ENCODE measurements at places on chromosomes 5 and 9.

DNA sequence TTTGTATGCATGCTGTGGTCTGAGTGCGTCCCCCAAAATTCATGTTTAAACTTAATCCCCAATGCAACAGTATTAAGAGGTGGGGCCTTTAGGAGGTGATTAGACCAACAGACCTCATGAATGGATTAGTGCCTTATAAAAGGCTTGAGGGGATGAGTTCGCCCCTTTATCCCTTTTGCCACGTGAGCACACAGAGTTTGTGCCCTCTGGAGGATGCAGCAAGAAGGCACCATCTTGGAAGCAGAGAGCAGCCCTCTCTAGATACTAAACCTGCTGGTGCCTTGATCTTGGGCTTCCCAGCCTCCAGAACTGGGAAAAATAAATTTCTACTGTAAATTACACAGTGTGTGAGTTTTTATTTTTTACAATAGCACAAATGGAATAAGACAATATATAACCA lies 177.1 kb upstream of the SPRY4 start:
- DNase-seq = no peak

- DNase-seq = peak; percentile 64
Measured at GRCh38 chr9:136881691-136882108, 4.6 kb upstream of the TRAF2 start.

DNA sequence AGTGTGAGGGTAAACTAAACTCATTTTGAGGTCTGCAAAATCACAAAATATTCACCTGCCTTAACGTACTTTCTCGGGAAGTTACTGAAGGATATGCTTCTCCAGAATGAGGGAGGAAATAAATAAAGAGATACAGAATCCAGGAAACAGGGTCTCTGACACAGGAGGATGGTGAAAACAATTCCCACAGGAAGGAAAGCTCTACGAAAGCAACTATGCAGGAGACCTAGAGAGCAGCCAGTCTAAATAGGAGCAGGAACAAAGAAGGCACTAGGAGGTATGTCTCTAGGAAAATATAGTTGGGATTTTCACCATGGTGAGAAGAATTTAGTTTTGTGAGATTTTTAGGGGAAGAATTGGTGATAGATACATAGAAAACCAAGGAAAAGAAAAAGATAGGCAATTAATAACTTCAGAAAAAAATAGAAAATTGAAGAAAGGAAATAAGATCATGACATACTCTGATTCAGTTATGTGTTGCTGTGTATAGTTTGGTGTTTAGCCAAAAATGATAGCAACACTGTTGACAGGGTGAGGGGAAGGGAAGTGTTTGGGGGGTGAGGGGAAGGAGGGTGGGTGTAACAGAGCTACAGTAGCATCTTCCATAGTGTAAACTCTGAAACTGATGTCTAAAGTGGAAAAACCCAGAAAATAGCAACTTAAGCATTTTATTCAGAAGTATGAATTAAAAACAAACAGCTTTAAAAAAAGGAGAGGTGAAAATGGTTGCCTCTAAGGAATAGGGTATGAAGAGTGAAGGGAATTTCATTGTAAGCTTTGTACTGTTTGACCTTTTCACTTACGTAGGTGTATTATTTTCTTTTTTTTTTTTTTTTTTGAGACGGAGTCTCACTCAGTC lies 9.8 kb downstream of the GPR21 start:
- no peak for DNase-seq

- no peak for DNase-seq
Measured at GRCh38 chr5:172439785-172440477, 14.4 kb downstream of the SH3PXD2B start.

DNA sequence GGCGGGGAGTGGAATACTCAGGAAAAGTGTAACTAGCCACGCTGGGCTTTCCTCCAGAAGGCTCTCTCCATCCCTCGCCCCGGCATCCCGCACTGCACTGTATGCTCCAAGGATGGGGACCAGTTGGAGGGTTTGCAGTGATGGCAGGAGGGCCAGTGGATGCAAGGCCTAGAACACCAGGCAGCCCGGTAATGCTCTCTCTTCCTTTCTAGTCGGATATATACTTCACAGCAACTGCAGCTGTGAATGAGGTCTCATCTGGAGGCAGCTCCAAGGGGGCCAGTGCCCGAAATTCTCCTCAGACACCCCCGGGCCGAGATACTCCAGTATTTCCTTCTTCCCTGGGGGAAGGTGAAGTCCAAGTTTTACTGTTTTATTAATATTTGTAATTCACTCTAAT lies 10.0 kb upstream of the SLC2A8 start:
- DNase-seq = no peak

GRCh38 chr5:97529354-97529985 lies 346.4 kb upstream of the RIOK2 start:
- no peak for DNase-seq

DNA sequence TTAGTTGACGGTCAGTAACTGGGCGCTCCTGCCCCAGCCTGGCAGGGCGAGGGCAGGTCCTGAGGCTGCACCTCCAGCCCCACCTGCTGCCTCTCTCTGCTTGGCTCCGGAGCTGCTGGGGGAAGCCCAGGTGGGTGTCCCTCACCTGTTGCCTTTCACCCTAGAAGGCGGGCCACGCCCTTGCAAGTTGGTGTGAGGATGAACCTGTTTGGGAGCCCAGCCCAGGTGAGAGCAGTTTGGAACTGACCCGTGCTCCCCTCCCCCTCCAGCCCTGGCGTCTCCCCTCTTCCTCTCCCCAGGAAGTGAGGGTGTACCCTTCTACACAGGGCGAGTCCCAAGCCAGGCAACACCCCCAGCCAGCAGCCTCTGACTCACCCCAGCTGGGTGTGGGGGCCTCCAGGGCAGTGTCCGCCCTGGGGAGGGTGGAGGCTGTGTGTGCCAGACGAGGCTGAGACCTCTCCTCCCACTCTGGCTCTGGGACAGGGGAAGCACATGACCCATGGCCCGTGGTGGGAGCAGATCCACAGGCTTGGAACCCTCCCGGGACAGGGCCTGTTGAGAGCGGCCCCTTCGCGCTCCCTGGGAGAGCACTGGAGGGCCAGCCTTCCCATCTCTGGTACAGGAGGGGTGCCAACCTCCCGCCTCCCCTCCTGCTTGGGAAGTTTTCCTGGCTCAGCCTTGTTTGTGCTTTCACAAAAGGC lies 10.4 kb downstream of the LRRC8A start:
- DNase-seq = no peak

DNA sequence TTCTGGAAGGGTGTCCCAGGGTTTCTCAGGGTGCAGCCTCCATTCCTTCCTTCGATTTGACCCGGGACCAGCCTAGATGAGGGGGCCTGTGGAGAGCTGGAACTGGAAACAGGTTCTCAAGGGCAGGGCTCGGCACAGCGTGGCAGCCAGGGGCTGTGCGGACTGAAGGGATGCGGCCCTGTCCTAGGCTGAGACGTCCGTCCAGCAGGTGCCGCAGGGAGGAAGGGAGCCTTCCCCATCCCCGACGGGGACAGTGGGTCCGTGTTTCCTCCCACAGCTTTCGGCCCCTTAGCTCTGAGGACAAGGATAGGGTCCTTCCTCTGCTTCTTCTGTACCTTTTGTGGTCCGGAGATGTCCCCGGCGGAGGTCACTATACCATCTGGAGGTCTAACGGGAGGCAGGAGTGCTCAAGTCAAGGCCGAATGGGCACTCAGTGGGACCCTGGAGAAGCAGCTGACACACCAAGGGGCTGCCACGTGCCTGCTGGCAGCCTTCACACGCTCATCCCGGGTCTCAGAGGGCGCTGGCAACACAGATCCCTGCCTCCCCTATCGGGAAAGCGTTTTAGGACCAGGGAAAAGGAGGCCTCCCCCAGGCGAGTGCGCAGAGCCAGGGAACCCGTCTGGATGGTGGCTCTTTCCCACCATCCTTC lies 49.9 kb downstream of the USP20 start:
- DNase-seq = no peak

DNA sequence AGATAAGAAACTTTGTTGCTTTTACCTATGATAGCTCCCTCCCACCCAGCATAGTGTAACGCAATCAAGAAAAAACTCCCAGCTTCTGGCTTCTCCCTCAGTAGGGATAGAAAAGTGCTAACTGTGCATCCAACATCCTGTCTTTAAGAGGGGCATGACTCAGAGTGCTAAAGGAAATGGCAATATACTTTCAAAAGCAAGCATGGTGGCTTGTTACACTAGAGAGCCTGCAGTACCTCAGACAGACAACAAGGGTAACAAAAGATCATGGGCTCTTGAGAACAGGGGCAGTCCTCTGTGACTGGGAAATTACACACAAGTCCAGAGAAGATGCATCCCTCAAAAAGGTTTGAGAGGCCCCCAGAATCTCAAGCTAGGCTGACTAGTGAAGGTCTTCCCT lies 37.8 kb downstream of the PRELID2 start:
- no peak for DNase-seq

DNA sequence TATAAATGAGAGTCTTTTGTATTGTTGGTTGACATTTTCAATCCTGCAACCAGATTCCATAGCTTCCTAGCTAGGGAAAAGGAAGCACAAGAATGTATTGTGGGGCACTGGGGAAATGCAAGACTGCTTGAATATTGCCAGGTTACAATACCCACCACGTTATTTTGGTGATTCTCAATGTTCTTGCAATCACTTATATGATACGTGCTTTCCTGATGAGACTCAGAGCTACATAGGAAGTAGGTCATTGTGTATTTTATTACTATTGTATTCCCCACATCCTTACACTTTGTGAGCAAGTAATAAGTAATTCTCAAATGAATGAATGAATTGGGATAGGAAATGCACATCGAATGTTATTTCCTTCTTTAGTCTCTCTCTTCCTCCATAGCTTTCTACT lies 217.1 kb upstream of the CD180 start:
- DNase-seq = no peak

DNA sequence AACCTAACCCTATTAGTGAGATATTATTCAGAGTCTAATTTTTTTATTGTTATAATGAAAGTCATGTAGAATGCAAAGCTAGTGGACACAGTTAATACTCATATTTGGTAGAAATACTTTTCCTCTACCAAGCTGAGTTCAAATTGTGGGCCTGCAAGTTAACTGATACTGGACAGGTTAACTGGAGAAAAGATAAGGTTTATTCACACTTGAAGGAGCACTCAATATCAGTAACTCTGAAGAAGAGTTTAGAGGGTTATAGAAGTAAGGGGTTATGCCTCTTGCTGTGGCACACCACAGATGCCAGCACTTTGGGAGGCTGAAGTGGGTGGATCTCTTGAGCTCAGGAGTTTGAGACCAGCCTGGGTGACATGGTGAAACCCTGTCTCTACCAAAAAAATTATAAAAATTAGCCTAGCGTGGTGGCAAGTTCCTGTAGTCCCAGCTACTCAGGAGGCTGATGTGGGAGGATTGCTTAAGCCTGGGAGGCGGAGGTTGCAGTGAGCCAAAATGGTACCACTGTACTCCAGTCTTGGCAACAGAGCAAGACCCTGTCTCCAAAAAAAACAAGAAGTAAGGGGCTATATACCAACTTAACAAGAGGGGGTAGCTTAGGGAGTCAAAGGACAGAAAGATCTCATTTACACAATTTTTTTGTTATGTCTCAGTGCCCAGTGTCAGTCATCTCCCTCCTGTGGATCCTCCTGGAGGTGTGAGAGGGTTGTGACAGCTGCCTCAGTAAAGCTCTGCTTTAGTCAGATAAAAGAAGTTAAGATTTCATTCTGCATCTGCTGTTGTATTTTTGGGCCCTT lies 121.2 kb upstream of the GRHPR start:
- no peak for DNase-seq

- DNase-seq = no peak
Measured at GRCh38 chr5:57777174-57777581, 294.6 kb upstream of the ACTBL2 start.

- DNase-seq = peak; percentile 63
Measured at GRCh38 chr5:153629027-153629895, 138.8 kb downstream of the GRIA1 start.

DNA sequence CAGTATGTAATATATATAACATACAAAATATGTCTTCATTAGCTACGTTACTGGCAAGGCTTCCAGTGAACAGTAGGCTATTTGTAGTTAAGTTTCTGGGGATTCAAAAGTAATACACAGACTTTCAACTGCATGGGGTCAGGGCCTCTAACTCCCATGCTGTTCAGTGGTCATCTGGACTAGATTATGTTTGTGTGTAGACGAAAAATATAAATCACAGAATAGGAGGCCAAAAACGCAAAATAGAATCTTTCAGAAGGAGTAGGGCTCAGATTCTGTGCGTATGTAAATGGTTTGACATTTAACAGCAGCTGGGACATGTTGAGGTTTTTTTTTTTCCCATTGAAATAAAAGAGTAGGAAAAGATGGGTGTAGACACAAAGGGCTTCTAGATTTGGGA lies 1048.7 kb upstream of the WWC1 start:
- no peak for DNase-seq

GRCh38 chr9:1198085-1198484 lies 147.9 kb downstream of the DMRT2 start:
- DNase-seq = no peak

- peak; percentile 25 for DNase-seq
Measured at GRCh38 chr5:151184316-151185042, 26.9 kb upstream of the ANXA6 start.

GRCh38 chr5:160543395-160543794 lies 121.7 kb downstream of the PTTG1 start:
- no peak for DNase-seq

GRCh38 chr9:89442981-89443814 lies 54.7 kb downstream of the SEMA4D start:
- no peak for DNase-seq

- DNase-seq = no peak
Measured at GRCh38 chr9:79868567-79869189, 296.9 kb downstream of the TLE4 start.

DNA sequence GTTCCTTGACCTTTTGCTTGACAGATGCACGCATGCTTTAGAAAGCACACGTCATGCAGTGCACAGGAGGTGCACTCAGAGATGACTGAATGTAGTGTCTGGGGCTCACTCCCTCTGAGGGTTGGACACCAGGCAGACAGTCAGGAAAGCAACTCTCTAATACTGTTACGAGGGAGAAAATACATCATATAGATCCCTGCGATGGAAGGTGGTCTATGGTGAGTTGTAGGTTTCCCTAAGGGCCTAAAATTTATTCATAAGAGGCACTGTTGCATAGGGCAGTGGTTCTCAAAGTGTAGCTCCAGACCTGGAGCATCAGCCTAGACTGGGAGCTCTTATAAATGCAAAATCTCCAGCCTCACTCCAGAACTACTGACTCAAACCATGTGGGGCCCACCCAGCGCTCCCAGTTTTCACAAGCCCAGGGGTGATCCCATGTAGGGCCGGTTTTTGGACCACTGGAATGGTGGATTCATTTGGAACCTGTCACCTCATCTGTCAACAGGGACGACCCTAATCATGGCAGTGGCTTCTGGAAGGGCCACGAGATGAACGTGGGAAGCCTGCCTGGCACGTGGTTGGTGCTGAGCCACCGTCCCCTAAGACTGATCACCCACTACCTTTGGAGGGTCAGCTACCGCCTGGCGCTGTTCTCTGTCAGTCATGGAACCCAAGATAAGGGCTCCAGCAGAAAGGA lies 16.8 kb upstream of the PHF19 start:
- no peak for DNase-seq

GRCh38 chr5:439636-440035 lies 3.3 kb upstream of the EXOC3 start:
- DNase-seq = no peak

All from cardiac muscle cell (in vitro differentiated cells and primary cell).